NB4 (cell line): ENCODE measurements at places on chromosomes 4 and X.

- no peak for DNase-seq
These were observed 145.8 kb upstream of the SFRP2 start for GRCh38 chr4:153934688-153935017.

DNA sequence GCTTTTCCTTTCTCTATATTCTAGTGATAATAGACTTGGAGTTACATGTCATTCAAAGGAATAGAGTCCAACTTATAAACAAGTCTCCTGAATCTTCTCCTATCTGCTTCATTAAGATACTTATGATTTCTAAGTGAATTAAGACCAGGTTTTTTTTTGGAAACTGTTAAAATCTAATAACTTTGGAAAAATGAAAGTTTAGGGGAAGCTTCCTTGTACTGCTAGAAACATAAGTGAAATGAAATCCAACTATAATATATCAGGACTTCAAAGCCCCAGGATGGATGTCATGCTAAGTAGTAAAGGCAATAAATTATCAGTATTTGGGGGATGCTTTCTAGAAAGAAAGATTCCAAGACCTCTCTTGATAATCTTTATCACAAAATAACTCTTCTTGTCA, 24.8 kb downstream of the GRIA2 start:
- no peak for DNase-seq

DNA sequence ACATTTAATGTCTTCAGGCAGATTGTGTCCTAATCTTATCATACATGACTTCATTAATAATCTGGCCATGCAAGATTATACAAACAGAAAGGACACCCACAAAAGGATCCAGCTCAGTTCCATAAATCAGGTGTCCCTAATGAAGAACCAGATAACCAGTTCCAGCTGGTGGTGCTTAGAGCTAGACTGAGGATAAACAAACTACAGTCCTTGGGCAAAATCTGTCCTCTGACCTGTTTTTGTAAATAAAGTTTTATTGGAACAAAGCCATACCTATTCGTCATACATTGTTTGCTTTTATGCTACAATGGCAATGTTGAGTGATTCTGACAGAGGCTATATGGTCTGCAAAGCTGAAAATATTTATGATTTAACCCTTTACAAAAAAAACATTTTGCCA, 199.5 kb downstream of the MID1IP1 start:
- DNase-seq = no peak

DNA sequence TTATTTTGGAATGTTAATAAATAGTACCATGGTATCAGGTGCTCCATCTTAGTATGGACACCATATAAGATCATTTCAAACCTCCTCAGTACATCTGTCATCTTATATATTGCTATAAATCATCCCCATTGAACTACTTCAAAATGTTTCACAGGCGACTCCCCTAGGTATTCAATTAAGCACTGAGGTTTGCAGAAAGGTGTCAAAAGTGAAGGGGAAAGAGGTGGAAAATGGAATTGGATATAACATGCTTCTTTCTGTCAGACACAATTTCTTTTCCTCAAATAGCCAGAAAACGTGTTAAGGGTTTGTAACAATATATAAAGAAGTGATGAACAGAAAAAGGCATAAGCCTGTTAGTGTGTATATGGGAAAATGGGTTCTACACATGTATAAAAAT, 325.5 kb downstream of the GRID2 start:
- no peak for DNase-seq
